Activated CD8-positive, alpha-beta memory T cell treated with anti-CD3 and anti-CD28 coated beads, Interleukin-2, amount 50 U/mL, for 4 hours (primary cell): ENCODE measurements at places on chromosomes 1 and 21.
A peak's percentile ranks its signal among the peaks of the same experiment; 100 is the strongest.

DNA sequence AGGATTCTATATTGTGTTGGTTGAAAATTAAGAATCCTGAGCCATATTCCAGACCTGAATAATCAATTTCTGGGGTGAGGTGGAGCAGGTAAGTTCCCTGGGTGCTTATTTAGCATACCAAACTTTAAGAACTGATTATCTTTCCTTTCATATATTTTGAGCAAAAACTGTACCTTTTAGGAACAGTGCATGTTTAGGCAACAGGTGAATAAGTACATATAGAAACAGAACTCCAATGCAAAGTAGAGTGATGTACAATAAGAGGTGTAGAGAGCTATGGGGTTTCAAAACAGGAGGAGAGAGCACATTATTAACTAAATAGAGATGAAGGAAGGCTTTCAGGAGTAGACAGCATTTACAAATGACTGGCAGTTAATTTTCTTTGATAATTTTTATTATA, 28.7 kb downstream of the TMED5 start:
- DNase-seq = no peak

DNA sequence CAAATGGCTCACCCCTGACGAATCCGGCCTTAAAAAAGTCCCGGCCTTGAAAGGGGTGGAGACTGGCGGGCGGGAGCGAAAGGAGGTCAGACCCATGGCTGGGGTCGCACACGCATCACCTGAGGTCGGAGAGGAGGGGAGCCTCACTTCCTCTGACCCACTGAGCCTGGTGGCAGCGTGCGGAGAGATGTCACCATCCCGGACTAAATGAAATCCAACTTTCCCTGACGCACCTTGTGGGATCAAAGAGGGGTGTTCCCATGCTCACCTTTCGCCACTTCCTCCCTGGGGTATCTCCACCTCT, 709 bp upstream of the SLC41A1 start:
- no peak for DNase-seq

DNA sequence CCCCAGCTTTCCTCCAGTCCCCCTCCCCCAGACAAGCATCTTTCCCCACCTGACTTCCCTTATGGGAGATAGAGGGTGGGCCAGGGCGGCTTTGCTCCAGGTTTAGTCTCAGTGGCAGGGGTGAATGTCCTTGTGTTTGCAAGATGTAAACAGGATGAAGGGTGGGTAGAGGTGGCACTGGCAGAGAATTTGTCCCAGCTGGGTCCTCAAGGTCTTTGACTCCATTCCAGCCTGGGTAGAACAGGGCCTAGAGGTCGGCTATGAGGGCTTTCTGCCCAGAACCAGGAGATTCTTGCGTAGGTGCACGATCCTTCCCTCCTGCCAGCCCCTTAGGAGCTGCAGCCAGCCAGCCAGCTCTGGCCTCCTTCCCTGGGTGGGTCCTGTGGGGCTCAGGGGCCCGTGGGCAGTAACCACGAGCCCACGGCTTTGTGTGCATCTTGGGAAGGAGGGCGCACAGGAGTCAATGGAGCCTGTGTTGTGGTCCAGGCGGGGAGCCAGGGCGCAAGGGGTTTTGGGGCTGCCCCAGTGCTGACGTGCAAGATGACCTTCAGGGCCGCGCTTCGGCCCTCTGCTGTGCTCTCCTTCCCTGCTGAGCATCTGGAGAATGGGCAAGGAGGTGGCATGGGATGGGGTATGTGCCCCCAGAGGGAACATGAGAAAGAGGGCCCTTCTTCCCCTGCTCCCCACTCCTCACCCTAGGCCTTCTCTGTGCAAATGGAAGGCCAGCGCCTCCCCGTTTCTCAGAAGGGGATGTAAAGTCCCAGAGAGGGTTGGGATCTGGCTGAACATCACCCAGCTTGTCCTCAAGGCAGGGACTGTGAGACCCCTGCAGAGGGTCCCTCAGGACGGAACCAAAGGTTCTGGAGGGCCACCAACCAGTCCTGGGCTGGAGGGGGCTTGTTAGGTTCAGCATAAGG, 15.7 kb downstream of the POU3F1 start:
- DNase-seq = no peak

DNA sequence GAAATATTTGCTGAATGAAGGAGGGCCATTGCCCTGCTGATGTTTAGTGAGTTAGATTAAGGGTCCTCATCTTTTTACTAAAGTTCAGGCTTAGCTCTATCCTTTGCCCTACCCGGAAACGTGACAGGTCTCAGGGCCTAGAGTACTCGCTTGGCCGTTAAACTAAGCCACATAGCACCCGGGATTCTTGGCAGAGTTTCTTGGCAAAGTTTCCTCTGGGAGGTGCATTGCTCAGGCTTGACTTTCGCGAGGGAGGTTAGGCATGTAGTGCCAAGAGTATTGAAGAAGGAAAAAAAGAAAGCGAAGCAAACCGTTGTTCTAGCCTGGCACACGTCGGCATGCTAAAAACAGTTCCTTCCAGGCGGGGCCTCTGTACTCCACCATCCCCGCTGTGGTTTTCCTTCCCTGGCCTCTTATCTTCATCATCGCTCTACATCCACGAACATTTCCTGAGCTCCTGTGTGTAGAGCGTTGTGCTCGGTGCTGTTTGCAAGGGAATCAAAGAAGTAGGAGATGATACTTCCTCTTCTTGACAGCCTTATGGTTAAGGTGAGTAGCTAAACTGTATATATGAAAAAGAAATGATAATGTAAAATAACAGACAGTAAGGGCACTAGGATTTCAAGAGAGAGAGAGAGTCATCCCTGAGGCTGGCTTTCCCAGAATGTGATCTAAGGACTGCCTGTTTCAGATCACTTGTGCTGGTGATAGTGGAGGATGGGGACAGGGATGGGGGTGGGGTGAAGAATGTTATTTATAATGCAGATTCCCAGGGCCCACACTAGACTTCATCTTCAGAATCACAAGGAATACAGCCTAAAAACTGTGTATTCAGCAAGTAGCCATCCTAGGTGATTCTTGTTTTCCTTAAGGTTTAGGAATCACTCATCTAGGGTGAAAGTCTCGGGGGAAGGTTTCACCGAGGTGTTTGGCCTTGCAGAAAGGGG, 18.8 kb downstream of the RNF220 start:
- DNase-seq = no peak

DNA sequence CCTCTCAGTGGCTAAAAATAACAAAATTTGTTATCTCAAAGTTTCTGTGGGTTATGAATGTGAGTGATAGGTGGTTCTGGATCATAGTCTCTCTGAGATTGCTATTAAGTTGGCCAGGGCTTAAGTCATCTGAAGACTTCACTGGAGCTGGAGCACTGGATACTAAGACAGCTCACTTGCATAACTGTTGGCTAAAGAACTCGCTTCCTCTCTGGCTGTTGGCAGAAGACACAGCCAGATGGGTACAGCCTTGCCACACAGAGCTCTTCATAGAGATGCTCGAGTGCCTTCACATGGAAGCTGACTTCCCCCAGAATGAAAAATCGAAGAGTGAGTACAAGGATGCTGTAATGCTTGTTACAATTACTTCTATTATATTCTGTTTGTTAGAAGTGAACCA, 333.8 kb downstream of the ZP4 start:
- no peak for DNase-seq

DNA sequence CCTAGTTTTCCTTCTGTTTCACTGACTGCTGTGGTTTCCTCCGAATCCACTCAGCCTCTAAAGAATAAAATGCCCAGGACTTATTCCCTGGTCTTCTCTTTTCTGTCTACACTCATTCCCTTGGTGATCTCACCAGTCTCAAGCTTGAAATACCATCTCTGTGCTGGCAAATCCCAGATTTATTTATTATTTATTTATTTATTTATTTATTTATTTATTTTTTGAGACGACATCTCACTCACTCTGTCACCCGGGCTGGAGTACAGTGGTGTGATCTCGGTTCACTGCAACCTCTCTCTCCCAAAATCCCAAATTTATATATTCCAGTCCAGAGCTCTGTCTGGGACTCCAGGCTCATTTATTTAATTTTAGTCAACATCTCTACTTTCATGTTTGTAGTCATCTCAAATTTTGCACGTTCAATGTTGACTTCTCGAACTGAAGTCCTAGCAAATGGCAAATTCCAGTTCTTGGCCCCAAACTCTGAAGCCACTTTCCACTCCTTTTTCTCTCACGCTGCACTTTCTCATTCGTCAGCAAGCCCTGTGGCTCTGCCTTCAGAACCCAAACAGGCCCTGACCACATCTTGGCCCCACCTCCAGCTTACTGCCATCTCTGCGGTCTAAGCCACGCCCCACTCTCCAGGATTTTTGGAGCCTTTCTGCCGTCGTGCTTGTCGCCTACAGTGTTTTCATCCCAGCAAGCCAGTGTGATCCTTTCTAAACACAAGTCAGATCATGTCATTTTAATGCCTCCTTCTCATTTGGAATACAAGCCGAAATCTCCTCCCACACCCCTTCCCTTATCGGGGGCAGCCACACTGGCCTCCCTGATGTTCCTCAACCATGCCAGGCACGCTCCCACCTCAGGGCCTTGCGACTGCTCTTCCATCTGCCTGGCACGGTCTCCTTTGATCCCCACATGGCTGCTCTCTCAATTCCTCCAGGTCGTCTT, 14.2 kb upstream of the TENT5B start:
- no peak for DNase-seq

GRCh38 chr1:79694241-79694640, 687.7 kb upstream of the ADGRL4 start:
- DNase-seq = no peak

GRCh38 chr1:41752514-41753170, 166.1 kb downstream of the HIVEP3 start:
- no peak for DNase-seq

GRCh38 chr1:37092937-37093336, 58.6 kb upstream of the GRIK3 start:
- no peak for DNase-seq

DNA sequence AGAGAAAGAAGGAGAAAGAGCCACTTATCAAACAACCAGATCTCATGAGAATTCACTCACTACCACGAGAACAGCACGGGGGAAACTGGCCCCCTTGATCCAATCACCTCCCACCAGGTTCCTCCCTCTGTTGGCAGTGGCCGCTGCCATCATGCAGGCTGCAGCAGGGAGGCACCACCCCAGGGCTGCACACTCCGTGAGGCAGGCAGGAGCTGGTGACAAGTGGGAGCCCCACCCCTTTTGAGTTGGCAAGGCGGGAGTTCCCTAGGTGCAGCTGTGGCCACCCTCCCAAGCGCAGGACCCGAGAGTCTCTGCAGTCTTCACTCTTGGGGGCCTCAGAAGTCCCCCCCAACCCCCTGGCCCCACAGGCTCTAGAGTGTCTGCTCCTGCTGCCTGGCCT, 83.9 kb upstream of the GJB5 start:
- DNase-seq = no peak

DNA sequence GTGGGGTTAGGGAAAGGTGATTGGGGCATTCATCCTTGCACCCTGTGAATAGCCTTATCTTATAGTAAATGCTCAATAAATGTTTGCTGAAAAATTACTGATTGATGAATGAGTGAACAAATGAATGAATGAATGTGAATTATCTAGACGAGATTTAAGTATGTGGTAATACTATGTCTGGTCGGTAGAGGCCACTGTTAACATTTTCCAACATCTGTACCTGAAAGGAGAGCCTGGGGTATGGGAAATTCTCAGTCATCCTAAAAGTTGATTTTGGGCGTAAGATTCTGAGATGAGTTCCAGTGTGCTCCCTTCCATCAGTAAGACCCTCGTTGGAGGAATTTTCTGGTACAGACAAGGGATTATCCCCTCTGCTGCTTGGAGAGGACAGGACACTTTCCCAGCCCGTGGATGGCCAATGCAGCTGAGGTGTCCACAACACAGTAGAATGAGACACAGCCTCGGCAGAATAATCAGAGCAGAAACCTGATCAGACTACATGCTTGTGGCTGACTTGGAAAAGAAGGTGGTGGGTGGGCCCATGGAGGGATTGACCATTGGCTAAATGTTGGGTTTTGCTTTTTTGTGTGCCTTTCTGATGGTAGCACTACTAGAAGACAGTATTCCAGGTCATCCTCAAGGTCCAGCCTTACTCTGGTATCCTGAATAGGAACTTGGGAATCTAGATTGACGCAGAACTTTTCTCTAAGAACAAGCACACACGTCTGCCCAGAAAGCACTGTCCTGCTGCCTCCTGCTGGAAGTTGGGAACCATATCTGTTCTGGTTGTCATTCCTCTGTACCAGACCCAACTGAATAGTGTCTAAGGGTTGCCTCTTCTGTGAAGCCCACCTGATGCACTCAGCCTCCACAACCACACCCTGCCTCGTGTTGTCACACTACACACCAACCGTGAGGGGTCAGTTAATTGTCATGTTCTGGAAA, 262.0 kb downstream of the TNR start:
- DNase-seq = no peak

DNA sequence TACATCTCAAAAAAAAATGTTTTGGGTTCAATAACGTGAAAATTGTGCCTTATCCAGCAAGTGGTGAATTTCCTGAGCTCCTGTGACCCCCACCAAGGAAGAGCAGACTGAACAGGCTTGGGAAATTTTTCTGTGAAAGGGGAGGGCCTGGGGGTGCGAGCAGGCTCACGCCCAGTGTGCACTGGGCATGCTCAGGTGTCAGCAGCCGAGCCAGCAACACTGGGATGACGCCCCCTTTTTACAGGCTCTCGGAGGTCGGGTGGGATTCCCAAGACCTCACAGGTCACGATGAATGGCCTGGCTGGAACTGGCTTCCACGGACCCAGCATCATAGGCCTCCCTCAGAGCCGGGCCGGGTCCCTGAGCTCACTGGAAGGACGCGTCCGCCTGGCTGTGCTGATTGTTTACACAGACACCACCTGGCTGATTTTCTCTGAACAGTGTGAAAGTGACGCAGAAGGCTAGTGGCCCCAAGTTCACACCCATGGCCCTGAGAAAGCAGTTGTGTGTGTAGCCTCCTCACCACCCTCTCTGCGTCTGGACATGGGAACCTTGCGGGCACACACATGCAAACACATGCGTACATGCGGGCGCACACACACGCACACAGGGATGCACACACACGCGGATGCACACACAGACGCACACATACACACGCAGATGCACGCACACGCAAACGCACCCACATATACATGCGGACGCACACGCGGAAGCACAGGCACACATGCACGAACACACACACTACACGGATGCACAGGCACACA, 9.2 kb downstream of the CSTB start:
- no peak for DNase-seq

- DNase-seq = no peak
Measured at GRCh38 chr1:34270181-34270580, 93.5 kb downstream of the C1orf94 start.

DNA sequence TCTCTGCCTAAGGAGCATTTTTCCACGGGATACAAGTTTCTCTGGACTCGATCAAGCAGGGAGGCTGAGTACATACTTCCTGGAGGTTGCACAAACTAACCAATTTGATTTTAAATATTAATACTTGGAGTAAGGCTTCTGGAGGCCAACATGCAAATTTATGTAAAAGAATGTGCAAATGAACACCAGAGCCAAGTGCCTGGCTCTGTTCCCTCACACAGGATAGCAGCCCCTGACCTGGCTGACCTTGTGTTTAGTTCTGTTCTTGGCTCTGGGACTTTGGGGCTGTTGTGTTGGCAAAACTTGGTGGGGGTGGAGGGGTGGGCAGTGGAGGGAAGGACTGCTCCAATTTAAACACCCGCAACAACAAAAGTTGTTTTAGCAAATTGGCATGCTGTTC, 34.2 kb downstream of the CNIH3 start:
- DNase-seq = no peak

GRCh38 chr1:242886137-242886536, 361.6 kb upstream of the PLD5 start:
- DNase-seq = no peak

GRCh38 chr21:45595574-45596295, 47.8 kb upstream of the PCBP3 start:
- peak; percentile 14 for DNase-seq

- DNase-seq = no peak
Measured at GRCh38 chr1:203405703-203406438, 54.9 kb upstream of the FMOD start.

- no peak for DNase-seq
Measured at GRCh38 chr1:183147735-183148134, 38.3 kb upstream of the LAMC2 start.

- no peak for DNase-seq
Measured at GRCh38 chr1:22159891-22160290, 17.0 kb upstream of the WNT4 start.
